ENCODE measurements at places on chromosomes 5 and 9. TPM values are rescaled to one million over a fixed set of nuclear protein-coding genes. Genes with fewer than 3 reads are reported as not detected.

- peaks cover 84% of the 10 kb centered on the region for H3K27me3 ChIP-seq
- peak within 1 kb of the TSS; percentile 77 for H3K4me3 ChIP-seq
- DNase-seq = peak; percentile 43
- H3K4me1 ChIP-seq = peaks cover 16% of the 10 kb centered on the region
- peaks cover 10% of the 10 kb centered on the region for H3K36me3 ChIP-seq
These were observed at the start of gene MCC for GRCh38 chr5:113487781-113488644. TSS of gene MCC (minus strand) at chr5:113488453.

DNA sequence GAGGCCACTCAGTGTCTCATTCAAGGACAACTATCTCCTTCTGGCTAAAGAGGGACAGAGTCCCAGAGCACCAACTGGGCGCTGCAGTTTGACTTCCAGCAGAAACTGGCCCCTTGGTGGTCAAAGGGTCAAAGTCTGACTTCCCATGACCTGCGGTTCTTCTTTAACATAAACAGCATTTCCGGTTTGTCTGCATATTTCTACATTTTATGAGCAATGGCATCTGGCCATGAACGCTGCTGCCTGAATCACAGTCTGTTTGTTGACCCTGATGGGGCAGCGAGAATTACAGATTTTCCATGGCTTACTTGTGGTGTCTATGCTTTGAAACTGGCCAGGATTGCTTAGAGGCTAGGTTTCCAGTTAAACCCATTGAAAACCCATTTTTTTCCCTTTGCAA is 1.3 kb downstream of the TNFSF15 start:
- H3K27me3 ChIP-seq = no peaks in the 10 kb centered on the region
- peak overlapping the region; percentile 22 for H3K4me3 ChIP-seq
- no peak for DNase-seq

- H3K4me3 ChIP-seq = no peak overlapping the region
- no peak for DNase-seq
- H3K4me1 ChIP-seq = peaks cover 9% of the 10 kb centered on the region
- no peaks in the 10 kb centered on the region for H3K36me3 ChIP-seq
- H3K27me3 ChIP-seq = no peaks in the 10 kb centered on the region
These were observed 158.1 kb downstream of the HACD4 start for GRCh38 chr9:20873240-20873865.

- H3K4me3 ChIP-seq = no peak overlapping the region
- peaks cover 6% of the 10 kb centered on the region for H3K4me1 ChIP-seq
- peak; percentile 49 for DNase-seq
- H3K27me3 ChIP-seq = peaks cover 78% of the 10 kb centered on the region
- H3K36me3 ChIP-seq = peaks cover 2% of the 10 kb centered on the region
These were observed 1.1 kb upstream of the EPB41L4A start for GRCh38 chr5:112419986-112420864.

- no peaks in the 10 kb centered on the region for H3K36me3 ChIP-seq
- H3K27ac ChIP-seq = no peak overlapping the region
- no peak for DNase-seq
- H3K4me1 ChIP-seq = no peaks in the 10 kb centered on the region
These were observed 611.2 kb upstream of the ZNF608 start for GRCh38 chr5:125357660-125358059.

DNA sequence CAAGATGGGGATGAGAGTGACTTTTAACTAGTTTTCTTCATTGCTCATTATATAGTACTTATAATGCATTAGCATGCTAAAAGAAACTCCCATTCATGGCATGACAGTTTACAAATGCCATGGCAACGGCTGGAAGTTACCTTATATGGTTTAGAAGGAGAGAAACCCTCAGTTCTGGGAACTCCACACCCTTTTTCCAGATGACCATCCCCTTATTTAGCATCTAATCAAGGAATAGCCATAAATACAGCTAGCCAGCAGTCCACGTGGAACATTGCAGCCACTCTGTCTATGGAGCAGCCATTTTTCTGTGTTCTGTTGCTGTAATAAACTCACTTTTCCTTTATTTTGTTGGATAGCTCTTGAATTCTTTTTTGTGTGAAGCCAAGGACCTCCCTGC is 1137.8 kb downstream of the CDH18 start:
- no peak overlapping the region for H3K4me3 ChIP-seq
- no peaks in the 10 kb centered on the region for H3K4me1 ChIP-seq
- H3K27ac ChIP-seq = no peak overlapping the region
- DNase-seq = no peak
- no peaks in the 10 kb centered on the region for H3K27me3 ChIP-seq

DNA sequence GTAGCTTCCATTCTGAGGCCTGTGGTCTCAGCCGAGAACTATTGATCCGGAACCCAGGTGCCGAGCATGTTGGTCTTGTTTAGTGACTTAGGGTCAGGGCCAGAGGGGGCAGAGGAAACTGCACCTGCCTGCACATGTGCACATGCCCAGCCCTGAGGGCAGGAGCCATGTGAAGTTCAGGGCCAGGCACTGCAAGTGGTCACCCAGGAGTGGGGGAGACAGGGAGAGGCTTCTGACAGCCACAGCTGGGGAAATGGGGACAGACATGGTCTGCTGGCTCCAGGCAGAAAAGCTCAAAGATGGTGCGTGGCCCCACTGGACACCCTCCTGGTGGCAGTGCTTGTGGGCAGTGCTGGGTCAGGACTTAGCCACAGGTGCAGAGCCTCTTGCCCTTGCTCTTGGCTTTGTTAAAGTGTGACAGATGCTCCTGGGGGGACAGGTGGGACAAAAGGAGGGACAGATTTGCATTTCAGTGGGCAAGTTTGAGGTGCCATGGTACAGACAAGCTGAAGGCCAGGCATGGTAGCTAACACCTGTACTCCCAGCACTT is 134.4 kb downstream of the CACNA1B start:
- no peak overlapping the region for H3K4me3 ChIP-seq
- no peaks in the 10 kb centered on the region for H3K27me3 ChIP-seq
- no peaks in the 10 kb centered on the region for H3K36me3 ChIP-seq
- no peaks in the 10 kb centered on the region for H3K4me1 ChIP-seq

LRRC26 gene
- total RNA-seq = not detected

Data from activated naive CD8-positive, alpha-beta T cell treated with anti-CD3 and anti-CD28 coated beads for 36 hours (primary cell).